ENCODE measurements at places on chromosomes 2 and 18.

GRCh38 chr2:218252509-218253231, 8.1 kb upstream of the GPBAR1 start:
- DNase-seq = no peak

- DNase-seq = no peak
Measured at GRCh38 chr2:28444956-28445355, 50.9 kb upstream of the PLB1 start.

DNA sequence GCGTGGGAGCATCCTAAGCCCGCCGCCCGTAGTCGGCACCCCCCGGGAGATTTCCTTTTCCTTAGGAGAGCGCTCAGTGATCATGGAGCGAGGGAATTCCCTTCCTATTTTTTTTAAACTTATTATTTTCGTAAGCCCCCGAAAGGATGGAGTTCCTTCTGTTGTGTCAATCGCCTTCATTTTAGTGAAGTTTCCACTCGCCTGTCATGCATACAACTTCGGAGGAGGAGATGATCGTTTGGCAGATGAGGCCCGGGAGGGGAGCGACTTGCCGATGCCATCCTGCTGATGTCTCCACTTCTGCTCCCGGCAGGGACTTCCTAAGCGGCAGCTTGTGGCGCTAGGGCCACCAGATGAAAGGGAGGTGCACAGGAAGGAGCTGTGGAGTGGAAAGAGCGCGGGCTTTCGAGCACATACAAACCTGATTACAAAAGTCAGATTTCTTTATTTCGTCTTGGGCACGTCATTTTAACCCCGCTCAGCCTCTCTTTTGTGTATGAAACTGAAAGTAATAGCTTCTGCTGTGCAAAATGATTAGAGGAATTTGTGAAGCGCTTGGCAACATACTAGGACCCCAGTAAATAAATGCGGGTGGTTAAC, at the start of gene ADGRF3:
ADGRF3 (minus strand) TSS at position 336 of the 600 bp plus-strand sequence. CDS start 555 bp downstream, outside the sequence.
- peak; percentile 56 for DNase-seq

DNA sequence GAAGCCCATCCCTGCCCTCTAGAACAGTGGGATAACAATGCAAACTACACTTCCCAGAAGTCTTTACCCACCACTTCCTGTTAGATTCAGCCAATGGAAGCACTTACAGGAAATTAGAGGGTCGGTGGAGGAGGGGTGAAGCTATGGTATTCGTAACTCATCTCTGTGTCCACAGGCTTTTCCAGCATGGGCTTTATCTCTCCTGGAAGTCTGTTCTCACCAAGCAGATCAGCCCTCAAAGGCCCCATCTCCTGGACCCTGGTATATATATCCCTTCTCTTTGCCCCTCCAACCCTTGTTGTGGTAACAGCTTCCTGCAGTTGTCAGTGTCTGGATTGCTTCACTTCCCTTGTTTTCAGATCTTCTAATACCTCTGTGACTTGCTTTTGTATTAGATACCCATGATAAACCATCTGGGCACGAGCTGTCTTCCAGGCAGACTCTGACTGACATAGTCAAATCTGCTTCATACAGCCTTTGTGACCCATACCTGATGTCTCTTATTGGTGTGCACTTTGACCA, 475.0 kb upstream of the POU3F3 start:
- DNase-seq = peak; percentile 5

GRCh38 chr2:43217228-43218154, 8.9 kb downstream of the ZFP36L2 start:
- DNase-seq = peak; percentile 15

- DNase-seq = no peak
Measured at GRCh38 chr2:121151311-121152109, 133.5 kb downstream of the TFCP2L1 start.

DNA sequence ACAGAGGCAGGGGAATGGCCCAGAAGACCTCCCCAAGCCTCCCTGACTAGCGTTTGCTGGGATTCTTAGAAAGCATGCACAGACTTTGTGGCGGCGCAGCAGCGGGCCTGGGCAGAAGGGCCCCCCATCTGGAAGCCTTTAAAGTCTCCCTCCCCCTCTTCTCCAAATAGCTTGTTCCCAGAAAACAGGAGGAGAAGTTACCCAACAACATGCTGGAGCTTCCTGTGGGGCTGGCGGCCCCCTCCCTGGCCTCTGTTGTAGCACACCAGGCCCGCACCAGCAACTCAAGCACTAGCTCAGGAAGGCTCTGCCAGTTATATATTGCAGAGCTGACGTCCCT, 334.8 kb downstream of the DYSF start:
- DNase-seq = no peak

DNA sequence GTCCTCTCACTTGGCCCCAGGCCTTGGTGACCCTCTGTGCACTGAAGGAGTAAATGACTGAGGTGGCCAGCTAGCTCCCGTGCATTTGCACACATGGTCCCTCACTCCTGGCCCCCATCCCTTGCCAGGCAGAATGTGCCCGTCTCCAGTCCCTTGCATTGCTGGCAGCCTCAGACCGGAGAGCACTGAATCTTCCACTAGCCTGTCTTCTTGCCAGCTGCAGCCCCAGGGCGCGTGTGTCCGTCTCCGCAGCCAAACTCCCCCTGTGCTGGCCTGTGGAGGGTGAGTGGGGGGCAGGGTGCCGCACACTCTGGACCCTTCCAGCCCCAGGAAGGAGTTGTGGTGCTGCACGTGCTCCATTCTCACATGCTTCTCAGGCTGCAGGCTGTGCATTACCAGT, 35.9 kb downstream of the INPP4A start:
- DNase-seq = no peak

- DNase-seq = peak; percentile 58
Measured at GRCh38 chr18:5294457-5295230, 882 bp downstream of the ZBTB14 start.

DNA sequence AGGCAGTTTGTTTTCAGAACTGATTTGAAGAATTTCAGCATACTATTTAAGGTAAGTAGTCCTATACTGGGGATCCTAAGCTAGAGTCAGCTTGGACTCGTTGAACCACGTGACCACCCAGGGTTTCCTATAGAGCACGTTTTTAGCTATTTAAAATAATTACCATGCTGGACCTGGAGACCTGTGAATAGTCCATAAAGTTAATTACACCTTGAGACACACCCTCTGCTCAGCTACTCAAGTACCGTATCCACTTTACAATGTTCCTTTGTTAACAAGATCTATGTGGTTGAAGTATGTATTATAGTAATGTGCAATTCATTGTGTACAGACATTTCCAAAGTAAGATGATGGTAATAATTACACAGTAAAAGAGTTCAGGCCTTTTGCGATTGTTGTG, 67.6 kb downstream of the CRIM1 start:
- no peak for DNase-seq

GRCh38 chr2:129091620-129092019, 773.0 kb upstream of the HS6ST1 start:
- no peak for DNase-seq

DNA sequence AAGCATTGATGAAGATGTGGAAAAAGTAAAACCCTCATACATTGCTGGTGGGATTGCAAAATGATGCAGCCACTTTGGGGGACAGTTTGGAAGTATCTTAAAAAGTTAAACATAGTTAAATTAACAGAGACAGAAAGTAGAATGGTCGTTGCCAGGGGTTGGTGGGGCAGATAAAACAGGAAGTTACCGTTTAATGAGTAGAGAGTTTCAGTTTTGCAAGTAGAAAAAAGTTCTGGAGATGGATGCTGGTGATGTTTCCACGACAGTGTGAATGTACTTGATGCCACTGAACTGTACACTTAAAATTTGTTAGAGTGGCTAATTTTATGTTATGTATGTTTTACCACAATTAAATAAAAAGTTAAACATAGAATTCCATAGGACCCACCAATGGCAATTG, 44.5 kb upstream of the EGR4 start:
- no peak for DNase-seq

- DNase-seq = peak; percentile 28
Measured at GRCh38 chr18:46393230-46393629, 263.8 kb downstream of the LOXHD1 start.

DNA sequence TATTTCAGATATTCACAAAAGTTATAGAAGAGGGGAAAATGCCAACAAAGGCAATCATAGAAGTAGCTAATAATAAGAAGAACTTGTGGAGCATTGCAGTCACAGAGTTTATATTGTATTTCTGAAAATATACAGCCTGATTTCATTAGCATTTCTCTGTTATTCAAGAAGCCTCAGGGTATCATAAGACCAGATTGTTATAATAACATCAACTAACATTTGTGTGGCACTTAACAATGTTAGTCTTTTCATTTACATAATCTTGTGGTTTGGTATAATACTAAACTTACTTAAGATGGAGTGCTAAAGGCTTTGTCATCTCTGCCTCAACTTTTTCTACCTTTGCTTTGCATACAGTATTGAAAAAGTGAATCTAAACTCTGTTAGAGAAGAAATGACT, 61.6 kb upstream of the TACR1 start:
- DNase-seq = no peak

DNA sequence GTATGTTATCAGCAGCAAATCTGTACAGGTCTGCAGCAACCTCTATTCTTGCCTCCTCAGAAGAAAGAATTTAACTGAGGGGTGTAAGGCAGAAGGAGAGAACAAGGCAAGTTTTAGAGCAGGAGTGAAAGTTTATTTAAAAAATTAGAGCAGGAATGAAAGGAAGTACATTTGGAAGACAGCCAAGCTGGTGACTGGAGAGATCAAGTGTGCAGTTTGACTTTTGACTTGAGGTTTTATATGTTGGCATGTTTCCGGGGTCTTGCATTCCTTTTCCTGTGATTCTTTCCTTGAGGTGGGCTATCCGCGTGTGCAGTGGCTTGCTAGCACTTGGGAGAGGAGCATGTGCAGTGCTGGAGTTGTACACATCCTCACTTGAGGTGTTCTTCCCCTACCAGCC, 16.5 kb upstream of the CERS6 start:
- peak; percentile 53 for DNase-seq

- no peak for DNase-seq
Measured at GRCh38 chr18:29661924-29662323, 1380.6 kb downstream of the DSC3 start.

GRCh38 chr2:168355779-168356476, 100.1 kb upstream of the CERS6 start:
- no peak for DNase-seq

- no peak for DNase-seq
Measured at GRCh38 chr2:74767618-74768017, 66.3 kb upstream of the HK2 start.

- no peak for DNase-seq
Measured at GRCh38 chr2:169797601-169798000, 1.1 kb upstream of the SSB start.

DNA sequence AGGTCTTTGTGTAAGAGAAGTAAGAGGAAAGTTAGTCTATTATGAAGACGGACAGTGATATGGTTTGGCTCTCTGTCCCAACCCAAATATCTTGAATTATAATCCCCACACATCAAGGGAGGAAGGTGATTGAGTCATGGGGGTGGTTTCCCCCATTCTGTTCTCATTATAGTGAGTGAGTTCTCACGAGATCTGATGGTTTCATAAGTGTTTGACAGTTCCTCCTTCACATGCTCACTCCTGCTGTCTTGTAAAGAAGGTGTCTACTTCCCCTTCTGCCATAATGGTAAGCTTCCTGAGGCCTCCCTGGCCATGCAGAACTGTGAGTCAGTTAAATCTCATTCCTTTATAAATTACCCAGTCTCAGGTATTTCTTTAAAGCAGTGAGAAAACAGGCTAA, 67.6 kb downstream of the NEURL3 start:
- DNase-seq = no peak

GRCh38 chr18:30687501-30687900, 355.0 kb downstream of the DSC3 start:
- no peak for DNase-seq

GRCh38 chr18:42549596-42549995, 565.9 kb downstream of the RIT2 start:
- no peak for DNase-seq

- peak; percentile 66 for DNase-seq
Measured at GRCh38 chr2:71299507-71299906, 32.1 kb upstream of the ZNF638 start.

DNA sequence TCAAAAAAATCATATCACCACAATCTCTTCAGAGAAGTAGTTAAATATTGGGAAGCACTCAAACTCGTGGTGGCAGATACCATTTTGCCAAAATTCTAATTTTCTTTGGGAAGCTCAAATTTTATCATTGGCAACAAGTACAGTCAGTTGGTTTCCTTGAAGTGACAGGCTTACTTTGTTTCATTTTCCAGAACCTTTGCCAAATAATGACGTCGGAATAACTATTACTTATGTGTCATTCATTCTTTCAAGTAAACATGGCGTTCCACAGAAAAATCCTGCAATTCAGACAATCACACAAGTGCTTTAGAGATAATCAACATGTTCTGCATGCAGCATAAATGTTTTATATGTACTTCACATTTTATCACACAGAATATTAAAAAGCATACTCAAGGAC, 5.4 kb downstream of the TTLL4 start:
- DNase-seq = no peak

GRCh38 chr2:11123001-11123809, 32.1 kb upstream of the SLC66A3 start:
- no peak for DNase-seq
